Activated naive CD4-positive, alpha-beta T cell treated with anti-CD3 and anti-CD28 coated beads, Interleukin-2, amount 10 ng/mL, durations not matched to agents 7 days and 5 days (primary cell): ENCODE measurements at places on chromosomes 4 and X.
A peak's percentile ranks its signal among the peaks of the same experiment; 100 is the strongest.

DNA sequence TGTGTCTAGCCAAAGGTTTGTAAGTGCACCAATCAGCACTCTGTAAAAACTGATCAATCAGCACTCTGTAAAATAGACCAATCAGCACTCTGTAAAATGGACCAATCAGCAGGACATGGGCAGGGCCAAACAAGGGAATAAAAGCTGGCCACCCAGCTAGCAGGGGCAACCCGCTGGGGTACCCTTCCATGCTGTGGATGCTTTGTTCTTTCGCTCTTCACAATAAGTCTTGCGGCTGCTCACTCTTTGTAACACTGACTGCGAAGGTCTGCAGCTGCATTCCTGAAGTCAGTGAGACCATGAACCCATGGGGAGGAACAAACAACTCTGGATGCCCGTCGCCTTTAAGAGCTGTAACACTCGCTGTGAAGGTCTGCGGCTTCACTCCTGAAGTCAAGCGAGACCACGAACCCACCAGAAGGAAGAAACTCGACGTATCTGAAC lies 14.3 kb downstream of the HNRNPDL start:
- no peak overlapping the region for H3K4me3 ChIP-seq
- no peaks in the 10 kb centered on the region for H3K4me1 ChIP-seq
- H3K36me3 ChIP-seq, result no peaks in the 10 kb centered on the region
- no peak overlapping the region for H3K27ac ChIP-seq
- peaks cover 47% of the 10 kb centered on the region for H3K27me3 ChIP-seq

DNA sequence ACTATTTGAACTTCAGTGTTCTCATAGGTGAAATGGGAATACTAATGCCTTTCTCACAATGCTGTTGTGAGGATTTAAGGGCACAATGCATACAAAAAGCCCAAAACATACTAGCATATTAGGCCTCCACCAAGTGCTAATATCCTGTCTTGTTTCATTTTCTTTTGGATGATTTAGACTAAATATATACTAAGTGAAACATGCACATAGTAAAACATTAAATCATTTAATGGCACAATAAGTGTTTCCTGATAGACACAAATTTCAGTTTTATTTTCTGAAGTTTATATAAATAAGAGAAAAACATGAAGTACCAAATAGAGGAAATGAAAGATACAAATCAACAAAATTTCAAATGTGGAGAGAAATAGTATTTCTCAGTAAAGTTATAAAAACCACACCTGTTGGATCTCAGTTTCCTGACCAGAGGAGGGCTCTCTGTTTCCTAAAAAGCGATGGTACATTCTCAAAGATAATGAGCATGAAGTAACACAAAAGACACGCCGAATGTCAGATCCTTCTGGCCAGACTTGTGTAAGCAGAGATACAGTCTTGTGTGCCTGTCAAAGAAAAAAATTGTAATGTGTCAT lies 25.1 kb downstream of the DDX60 start:
- no peak for DNase-seq
- H3K27me3 ChIP-seq, result no peaks in the 10 kb centered on the region
- no peak overlapping the region for H3K27ac ChIP-seq
- H3K4me3 ChIP-seq, result no peak overlapping the region
- H3K4me1 ChIP-seq, result peaks cover 21% of the 10 kb centered on the region

DNA sequence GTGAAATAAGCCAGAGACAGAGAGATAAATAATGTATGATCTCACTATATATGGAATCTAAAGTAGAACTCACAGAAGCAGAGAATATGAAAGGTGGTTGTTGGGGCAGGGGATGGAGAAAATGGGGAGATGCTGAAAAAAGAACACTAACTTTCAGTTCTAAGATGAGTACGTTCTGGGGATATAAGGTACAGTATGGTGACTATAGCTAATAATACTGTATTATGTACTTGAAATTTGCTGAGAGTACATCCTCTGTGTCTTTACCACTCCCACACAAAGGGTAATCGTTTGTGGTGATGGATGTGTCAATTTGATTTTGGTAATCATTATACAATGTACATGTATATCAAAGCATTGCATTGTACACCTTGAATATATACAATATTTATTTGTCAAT lies 6.6 kb downstream of the FBXL5 start:
- H3K27ac ChIP-seq, result no peak overlapping the region
- H3K36me3 ChIP-seq, result peaks cover 9% of the 10 kb centered on the region
- no peak overlapping the region for H3K4me3 ChIP-seq
- no peak for DNase-seq

DNA sequence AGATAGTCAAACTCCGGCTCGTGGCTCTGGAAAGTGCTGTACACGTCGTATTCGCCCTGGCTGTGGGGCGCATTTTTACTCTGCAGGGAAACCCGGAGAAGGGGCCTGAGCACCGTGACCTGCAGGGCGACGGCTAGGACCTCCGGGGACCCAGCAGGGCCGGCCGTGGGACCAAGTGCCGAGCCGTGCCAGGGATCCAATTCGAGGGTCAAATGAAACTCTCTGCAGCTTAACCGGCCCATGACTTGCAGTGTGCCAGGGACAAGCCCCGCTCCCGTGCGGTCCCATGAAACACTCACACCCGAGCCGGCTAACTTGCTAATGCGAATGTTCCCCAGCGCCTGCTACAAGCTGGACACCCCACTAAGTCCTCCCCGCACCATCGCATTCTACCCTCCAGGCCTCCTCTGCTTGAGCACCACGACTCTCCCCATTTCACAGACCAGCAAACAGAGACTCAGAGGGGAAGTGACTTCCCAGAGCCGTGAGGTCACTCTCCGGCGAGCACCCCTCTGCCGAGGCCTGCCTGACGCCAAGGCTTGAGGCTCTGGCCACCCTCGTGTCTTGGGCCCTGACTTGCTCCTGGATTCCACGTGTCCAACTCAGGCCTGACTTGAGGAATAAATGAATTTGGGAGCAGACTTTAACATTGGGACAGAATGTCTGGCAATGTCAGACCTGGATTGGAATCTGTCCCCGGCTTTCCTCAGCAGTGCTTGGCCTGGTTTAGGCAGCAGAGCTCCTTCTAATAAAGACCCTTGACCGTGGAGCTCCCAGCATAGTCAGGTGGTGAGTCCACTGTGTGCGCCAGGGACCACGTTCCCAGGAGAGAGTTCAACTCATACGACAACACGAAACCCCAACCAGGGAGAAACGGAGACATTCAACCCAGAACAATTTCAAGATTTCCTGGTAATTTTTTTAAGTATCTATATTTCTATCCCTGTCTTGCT lies 93.6 kb downstream of the PPP2R2C start:
- DNase-seq, result no peak
- no peak overlapping the region for H3K27ac ChIP-seq
- peaks cover 36% of the 10 kb centered on the region for H3K27me3 ChIP-seq
- no peaks in the 10 kb centered on the region for H3K36me3 ChIP-seq
- H3K4me3 ChIP-seq, result no peak overlapping the region
- H3K4me1 ChIP-seq, result no peaks in the 10 kb centered on the region

- no peaks in the 10 kb centered on the region for H3K27me3 ChIP-seq
- H3K4me1 ChIP-seq, result peaks cover 33% of the 10 kb centered on the region
- H3K36me3 ChIP-seq, result no peaks in the 10 kb centered on the region
- DNase-seq, result peak; percentile 27
Observed at GRCh38 chr4:10584042-10584441, 100.5 kb downstream of the CLNK start.

- no peaks in the 10 kb centered on the region for H3K36me3 ChIP-seq
- H3K27me3 ChIP-seq, result peaks cover 41% of the 10 kb centered on the region
- no peak for DNase-seq
- no peak overlapping the region for H3K27ac ChIP-seq
- no peak overlapping the region for H3K4me3 ChIP-seq
Observed at GRCh38 chr4:55124322-55125076, 896 bp downstream of the KDR start.

GRCh38 chr4:165827018-165827417 lies 46.0 kb upstream of the TLL1 start:
- H3K27ac ChIP-seq, result no peak overlapping the region
- DNase-seq, result no peak
- H3K36me3 ChIP-seq, result no peaks in the 10 kb centered on the region

DNA sequence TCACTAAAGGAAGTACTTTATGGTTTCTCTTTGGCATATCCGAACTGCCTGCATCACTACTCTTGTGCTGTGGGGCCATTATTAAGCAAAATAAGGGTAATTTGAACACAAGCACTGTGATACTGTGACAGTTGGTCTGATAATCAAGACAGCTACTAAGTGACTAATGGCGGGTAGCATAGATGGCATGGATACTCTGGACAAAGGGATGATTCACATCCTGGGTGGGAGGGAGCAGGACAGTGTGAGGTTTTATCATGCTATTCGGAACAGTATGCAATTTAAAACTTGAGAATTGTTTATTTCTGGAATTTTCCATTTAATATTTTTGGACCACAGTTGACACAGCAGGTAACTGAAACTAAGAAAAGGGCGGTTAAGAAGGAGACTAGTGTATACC lies 52.6 kb upstream of the CITED1 start:
- H3K36me3 ChIP-seq, result no peaks in the 10 kb centered on the region
- no peaks in the 10 kb centered on the region for H3K4me1 ChIP-seq
- no peaks in the 10 kb centered on the region for H3K27me3 ChIP-seq

- H3K27ac ChIP-seq, result no peak overlapping the region
- no peaks in the 10 kb centered on the region for H3K4me1 ChIP-seq
- H3K36me3 ChIP-seq, result no peaks in the 10 kb centered on the region
- no peak for DNase-seq
Observed at GRCh38 chr4:31737419-31737818, 1017.2 kb downstream of the PCDH7 start.

DNA sequence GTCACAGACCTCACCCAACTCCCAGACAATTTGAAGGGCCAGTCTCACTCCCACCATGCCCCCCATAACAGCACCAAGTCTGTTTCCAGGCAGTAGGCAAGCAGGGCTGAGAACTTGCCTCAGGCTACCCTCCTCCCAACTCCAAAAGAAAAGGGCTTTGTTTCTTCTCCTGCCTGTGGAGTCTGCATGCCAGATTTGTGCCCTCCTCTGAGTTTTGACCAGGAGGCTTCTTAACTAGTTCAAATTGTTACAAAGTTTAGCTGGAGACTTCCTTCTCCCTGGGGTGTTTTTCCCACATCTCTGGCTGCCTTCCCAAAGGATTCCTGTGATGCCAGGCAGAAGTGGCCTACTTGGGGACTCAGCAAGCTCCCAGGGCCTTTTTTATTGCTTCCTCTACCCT lies 29.6 kb downstream of the PBDC1 start:
- H3K27me3 ChIP-seq, result no peaks in the 10 kb centered on the region
- no peaks in the 10 kb centered on the region for H3K36me3 ChIP-seq
- no peak overlapping the region for H3K4me3 ChIP-seq
- H3K4me1 ChIP-seq, result no peaks in the 10 kb centered on the region
- no peak overlapping the region for H3K27ac ChIP-seq
- DNase-seq, result no peak

- no peak overlapping the region for H3K27ac ChIP-seq
- H3K27me3 ChIP-seq, result no peaks in the 10 kb centered on the region
Observed at GRCh38 chr4:117479673-117480072, 394.3 kb upstream of the TRAM1L1 start.

GRCh38 chr4:169657470-169658107 lies 37.2 kb downstream of the CLCN3 start:
- no peak for DNase-seq
- H3K4me1 ChIP-seq, result peaks cover 16% of the 10 kb centered on the region
- H3K4me3 ChIP-seq, result no peak overlapping the region
- no peak overlapping the region for H3K27ac ChIP-seq
- H3K36me3 ChIP-seq, result peaks cover 15% of the 10 kb centered on the region

GRCh38 chrX:30795981-30796958 lies 92.8 kb downstream of the TAB3 start:
- H3K36me3 ChIP-seq, result no peaks in the 10 kb centered on the region
- no peak overlapping the region for H3K4me3 ChIP-seq
- H3K4me1 ChIP-seq, result no peaks in the 10 kb centered on the region
- H3K27me3 ChIP-seq, result no peaks in the 10 kb centered on the region
- no peak overlapping the region for H3K27ac ChIP-seq

GRCh38 chr4:182975806-182976205 lies 58.6 kb upstream of the DCTD start:
- H3K4me1 ChIP-seq, result no peaks in the 10 kb centered on the region
- H3K36me3 ChIP-seq, result no peaks in the 10 kb centered on the region
- no peak overlapping the region for H3K27ac ChIP-seq

DNA sequence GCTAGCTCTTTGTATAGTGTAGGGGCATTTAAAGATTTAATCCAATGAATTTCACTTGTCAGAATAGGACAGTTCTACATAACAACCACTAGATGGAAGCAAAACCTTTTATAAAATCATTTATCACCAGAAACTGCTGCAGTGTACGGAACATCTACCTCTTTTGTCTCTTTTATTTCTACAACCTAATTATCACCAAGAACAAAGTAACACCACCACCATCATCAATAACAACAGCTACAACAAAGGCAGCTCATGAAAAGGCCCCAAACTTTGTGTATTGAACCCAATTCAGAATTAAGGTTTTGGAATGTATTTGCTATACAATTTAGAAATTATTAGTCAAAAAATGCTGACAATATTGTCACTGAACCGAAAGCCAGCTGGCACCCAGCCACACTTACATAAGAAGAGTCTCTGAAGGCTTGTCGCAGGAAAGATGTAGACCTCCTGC lies 260.9 kb upstream of the RPS6KA3 start:
- DNase-seq, result no peak
- peaks cover 22% of the 10 kb centered on the region for H3K27me3 ChIP-seq
- no peaks in the 10 kb centered on the region for H3K36me3 ChIP-seq
- H3K4me1 ChIP-seq, result peaks cover 19% of the 10 kb centered on the region
- no peak overlapping the region for H3K4me3 ChIP-seq
- no peak overlapping the region for H3K27ac ChIP-seq

GRCh38 chr4:88018466-88018865 lies 11.0 kb downstream of the PKD2 start:
- no peak overlapping the region for H3K4me3 ChIP-seq
- no peak overlapping the region for H3K27ac ChIP-seq
- H3K27me3 ChIP-seq, result no peaks in the 10 kb centered on the region
- DNase-seq, result no peak
- H3K36me3 ChIP-seq, result peaks cover 2% of the 10 kb centered on the region
- H3K4me1 ChIP-seq, result no peaks in the 10 kb centered on the region

DNA sequence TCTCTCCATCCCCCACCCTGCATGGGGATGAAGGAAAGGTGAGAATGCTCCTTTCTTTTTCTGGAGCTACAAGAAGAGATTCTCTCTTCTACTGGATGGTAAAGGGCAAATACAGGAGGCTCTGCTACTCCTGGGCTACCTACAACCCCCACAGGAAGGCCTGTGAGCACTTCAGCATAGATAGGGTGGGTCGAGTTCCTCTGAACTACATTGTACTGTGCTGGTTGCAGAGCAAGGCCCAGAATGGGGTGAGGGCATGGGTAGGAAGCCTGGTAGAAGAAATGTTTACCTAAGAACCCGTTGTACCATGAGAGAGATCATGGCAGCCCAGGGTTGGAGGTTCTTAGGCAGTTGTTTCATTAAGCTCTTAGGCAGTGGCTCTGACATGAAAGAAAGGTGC lies 510.4 kb downstream of the MID1IP1 start:
- H3K36me3 ChIP-seq, result peaks cover 13% of the 10 kb centered on the region
- peaks cover 47% of the 10 kb centered on the region for H3K4me1 ChIP-seq
- H3K4me3 ChIP-seq, result no peak overlapping the region
- H3K27ac ChIP-seq, result peak overlapping the region; percentile 83

DNA sequence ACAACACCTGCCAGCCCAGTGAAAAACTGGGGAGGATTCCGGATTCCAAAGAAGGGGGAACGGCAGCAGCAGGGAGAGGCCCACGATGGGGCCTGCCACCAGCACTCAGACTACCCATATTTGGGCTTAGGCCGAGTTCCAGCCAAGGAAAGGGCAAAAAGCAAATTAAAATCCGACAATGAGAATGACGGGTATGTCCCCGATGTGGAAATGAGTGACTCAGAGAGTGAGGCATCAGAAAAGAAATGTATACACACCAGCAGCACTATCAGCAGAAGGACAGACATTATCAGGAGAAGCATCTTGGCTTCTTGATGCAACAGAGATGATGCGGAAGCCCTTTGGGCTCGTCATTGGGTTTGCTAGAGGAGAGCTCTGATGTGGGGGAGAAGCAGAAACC lies 62.4 kb downstream of the JADE1 start:
- H3K27ac ChIP-seq, result no peak overlapping the region
- H3K36me3 ChIP-seq, result peaks cover 59% of the 10 kb centered on the region
- no peak overlapping the region for H3K4me3 ChIP-seq
